Esophagus squamous epithelium (tissue), 5 donors: ENCODE measurements at places on chromosomes 11 and 22.
A peak's percentile ranks its signal among the peaks of the same experiment; 100 is the strongest.

GRCh38 chr11:17476317-17477083, at the start of gene ABCC8:
ABCC8 (minus strand) TSS chr11:17476845; CDS start chr11:17476776, 69 bp downstream.
- DNase-seq, result no peak

- DNase-seq, result no peak
Observed at GRCh38 chr11:74819400-74819799, 70.8 kb downstream of the RNF169 start.

GRCh38 chr11:47443028-47443700, 5.8 kb downstream of the RAPSN start:
- no peak for DNase-seq

DNA sequence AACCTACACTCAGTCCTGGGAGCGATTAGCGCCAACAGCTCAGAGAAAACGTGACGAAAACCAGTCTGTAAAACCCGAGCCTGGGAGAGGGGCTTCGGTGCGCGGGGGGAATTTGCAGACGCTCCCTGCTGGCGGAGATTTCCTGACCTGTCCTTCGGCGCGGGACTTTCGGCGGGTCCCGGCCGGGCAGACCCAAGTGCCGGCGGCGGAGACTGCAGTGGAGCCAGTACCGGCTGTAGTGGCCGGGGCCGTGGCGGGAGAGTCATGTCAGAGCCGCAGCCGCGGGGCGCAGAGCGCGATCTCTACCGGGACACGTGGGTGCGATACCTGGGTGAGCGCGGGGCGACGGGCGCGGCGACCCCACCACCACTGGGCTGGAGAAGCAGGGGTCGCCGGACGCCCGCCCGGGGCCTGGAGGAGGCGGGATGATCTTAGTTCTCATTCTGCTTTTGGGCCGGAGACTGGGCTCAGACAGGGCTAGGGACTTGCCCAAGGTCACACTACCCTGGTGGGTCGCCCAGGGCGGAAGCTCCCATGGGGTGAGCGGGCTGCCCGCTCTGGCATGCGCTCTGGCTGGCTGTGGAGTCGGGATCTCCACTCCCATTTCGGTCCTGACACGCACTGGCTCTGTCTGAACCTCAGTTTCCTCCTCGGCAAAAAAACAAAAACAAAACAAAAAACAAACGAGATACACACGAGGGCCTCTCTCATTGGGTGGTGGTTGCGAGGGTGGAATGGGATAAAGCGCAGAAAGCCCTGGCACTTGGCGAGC, at the start of gene MTFP1:
MTFP1 (plus strand) TSS at position 153 of the 772 bp plus-strand sequence; CDS start at position 265, 112 bp downstream.
- DNase-seq, result no peak

- no peak for DNase-seq
Observed at GRCh38 chr11:60756307-60757032, at the start of gene MS4A15. MS4A15 (plus strand) TSS chr11:60756867; CDS start chr11:60763734, 6,867 bp downstream.

DNA sequence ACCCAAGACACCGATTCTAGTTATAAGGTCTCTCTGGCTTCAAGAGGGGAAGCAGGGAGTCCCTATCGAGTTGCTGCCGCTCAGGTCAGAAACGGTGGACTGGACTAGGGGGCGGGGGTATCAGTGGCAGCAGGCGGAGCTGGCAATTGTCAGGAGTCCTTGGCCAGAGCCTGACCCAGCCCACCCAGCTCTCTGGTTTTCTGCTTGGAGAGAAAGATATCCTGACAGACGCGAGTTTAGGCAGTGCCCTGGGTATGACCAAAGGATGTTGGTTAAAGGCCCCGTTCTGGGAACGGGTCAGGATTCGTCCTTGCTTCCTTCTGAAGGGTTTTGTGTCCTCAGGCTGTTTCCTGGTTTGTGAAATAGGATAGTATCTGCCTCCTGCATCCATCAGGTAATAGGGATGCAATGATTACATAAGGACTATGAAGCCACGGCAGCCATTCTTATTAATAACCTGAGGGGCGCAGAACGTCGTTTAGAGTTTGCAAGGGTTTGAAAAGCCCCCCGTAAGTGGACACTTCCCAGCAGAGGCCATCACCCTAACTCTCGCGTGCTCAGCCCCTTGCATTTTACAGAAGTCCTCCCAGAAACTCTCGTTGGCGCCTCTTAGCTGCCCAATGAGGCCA, 700 bp upstream of the DEPDC5 start:
- peak; percentile 64 for DNase-seq

- no peak for DNase-seq
Observed at GRCh38 chr11:63603180-63603518, 11.1 kb downstream of the PLAAT3 start.

DNA sequence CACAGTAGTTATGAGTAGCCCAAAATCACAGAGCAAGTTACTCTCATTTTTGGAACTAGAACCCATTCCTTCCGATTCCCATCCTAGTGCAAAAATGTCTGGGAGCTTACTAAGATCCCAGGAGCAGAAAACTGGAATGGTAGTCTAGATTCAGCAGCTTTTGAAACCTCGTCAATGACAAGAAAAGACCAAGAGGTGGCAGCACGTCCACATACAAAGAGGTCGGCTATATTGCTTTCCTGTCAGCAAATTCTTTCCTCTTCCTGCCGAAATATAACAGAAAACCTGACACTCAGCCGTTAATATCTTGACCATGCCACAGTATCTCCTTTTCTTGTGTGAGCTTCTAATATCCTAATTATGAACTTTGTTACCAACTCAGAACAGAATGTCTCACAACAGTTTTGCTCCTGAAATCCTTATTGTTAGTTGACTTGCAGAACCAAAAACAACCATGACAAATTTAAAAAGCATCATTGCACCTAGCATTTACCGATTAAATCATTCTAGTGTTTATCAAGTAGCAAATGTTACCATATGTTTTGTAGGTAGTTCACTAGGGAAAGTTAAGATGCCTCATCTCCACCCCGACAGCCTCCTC, 92.8 kb upstream of the OR9G4 start:
- DNase-seq, result no peak

DNA sequence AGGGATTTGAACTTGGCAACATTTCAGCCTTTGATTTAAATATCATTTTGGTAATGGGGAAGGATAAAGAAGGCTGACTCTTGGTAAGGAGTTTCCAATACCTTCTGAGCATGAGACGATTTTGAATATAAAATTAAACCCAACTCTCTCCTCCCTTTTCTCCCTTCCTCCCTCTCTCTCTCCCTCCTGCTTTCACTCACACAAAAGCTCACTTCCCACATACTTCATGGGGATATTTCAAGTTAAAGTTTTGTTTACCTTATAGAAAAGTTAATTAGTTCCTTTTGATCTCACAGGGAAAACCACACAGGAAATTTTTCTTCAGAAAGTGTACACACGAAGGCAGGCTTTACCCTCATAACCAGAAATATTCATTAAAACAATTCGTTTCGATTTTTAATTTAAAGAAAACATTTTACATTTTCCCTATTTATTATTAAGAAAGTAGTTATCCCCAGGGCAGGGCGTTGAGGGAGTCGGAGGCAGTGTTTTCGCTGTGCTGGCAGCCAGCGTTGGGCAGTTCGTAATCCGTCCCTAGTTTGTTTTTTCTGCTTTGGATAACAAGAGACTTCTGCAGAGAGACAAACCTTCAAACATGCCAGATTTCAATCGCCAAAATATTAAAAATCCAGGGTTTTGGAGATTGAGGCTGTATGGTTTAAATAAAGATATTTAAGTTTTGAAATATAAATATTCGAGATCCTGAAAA, 25.3 kb upstream of the ALX4 start:
- no peak for DNase-seq

- no peak for DNase-seq
Observed at GRCh38 chr11:47418454-47419259, 7.6 kb downstream of the PSMC3 start.

GRCh38 chr22:46087816-46088277, 62.5 kb upstream of the PPARA start:
- DNase-seq, result no peak

- DNase-seq, result no peak
Observed at GRCh38 chr11:97092823-97093222, 703.0 kb downstream of the JRKL start.

DNA sequence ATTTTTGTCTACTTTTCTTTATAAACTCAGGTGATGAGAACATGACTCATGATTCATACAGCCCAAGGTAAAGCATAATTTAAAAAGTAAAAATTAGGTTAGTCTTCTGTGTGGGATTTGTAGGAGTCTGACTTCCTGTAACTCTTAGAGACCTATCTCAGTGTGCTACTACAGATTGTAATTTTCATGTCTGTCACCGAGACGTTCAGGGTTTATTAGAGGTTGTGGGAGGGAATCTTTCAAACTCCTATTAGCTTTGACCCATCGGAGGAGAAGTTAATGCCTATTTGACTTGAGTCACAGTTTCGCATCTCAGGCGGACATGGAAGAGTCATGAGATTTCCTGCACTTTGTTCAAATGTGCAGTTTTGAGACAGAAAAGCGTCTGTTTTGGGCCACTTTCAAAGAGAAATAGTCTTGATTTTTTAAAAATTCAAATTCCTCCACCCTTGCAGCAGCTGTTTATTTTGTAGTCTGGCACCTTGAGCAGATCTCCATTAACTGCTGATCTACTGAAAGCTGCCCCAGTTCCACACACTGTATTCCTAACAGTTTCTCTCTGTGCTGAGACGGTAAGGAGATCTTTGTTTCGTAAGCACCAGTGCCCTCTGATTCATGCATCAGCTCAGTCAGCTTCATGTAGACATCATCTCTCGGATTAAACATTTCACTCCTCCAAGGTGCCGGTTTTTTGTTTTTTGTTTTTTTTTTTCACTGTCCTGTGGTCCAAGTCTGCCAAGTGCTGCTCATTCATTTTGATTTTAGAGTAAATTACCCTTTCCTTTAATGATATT, 24.3 kb downstream of the ALKBH3 start:
- no peak for DNase-seq

- DNase-seq, result no peak
Observed at GRCh38 chr11:47276923-47277322, 7.0 kb downstream of the MADD start.

GRCh38 chr11:74686792-74687191, 44.4 kb downstream of the CHRDL2 start:
- no peak for DNase-seq

- DNase-seq, result no peak
Observed at GRCh38 chr11:130727157-130728119, 188.8 kb downstream of the SNX19 start.

DNA sequence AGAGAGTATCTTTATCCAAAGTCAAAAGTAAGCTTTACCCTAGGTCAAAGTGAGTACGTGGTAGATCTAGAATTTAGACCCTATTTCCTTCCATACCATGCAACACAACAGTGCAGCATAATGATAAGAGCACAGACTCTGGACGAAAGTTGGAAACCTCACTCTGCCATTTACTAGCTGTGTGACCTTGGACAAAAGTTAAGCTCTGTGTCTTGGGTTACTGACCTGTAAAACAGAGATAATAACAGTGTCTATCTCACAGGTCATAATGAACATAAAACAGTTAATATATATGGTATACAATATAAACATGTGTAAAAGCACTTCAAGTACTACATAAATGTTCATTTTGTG, 13.6 kb upstream of the CHRNA10 start:
- no peak for DNase-seq

- no peak for DNase-seq
Observed at GRCh38 chr22:36144886-36145541, 15.5 kb downstream of the APOL3 start.

DNA sequence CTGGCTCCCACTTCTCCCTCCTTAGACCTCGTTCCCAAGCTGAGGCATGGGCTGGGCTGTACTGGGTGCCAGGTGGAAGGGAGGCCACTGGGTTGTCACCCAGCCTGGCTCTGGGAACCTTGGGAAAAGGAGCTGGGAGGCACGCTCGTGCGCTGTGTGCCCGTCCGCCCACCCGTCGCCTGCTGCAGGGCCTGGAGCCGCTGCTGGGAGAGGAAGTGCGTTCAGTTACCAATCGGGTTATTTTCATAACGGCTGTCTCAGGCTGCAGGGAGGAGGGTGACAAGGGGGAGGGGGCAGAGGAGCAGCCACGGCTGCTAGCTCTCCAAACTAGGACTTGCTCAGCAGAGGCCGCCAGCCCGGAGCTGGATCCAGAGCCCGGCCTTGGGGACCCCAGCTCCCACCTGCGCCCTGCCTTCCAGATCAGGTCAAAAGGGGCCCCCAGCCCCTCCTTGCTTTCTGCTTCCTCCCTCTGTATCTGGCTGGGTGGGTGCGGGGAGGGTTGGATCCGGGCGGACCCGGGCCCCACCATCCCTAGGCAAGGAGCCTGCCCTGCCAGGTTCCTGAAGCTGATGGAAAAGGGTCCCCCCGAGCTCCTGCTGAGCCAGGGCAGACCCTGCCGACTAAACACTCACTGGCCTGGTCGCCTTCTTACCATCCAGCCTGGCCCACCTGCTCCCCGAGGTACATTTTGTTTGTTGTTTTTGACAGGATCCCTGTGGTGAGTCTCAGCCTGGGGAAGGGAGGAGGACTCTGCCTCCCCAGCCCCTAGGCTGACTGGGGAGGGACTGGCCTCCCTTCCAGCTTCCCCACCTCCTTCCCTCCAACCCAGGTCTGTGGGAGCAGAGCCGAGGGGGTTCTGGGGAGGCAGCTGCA, 14.3 kb downstream of the DGKZ start:
- DNase-seq, result no peak

GRCh38 chr11:133172349-133172748, 360.0 kb downstream of the OPCML start:
- DNase-seq, result no peak

DNA sequence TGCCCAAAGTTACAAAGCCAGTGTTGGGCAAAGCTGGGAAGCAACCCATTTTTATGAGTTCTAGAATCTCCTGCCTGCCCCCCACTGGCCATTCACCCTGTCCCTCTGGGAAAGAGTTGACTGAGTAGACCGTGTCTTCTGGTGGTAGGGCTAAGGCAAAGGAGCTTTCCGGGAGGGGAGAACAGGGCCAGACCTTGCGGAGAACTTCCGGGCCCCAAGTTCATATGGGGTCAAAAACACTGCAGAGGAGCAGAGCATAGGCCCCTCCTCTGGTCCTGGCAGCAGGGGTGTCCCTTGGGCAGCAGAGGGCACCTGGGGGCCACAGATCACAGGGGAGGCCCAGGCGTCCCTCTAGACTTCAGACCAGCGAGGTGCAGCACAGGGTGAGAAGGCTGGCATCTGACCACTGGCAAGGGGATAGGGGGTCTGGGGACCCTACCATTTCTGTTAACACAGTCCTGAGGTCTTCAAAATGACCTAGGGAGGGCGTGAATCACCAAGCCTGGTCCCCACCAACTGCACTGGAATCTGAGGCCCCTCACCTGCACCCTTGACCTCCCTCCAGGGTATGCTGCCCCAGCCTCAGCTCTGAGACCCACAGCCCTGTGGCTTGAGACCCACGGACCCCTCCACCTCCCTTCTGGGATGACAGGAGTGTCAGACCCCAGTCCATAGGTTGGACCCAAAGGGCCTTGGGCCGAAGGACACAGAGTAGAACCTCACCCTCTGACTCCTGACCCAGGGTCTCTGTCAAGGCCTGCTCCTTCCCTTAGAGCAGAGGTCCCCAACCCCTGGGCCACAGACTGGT, 1.3 kb upstream of the ARAP1 start:
- no peak for DNase-seq
